DMS53 (cell line): ENCODE measurements at places on chromosomes 3 and 15.

GRCh38 chr15:73142802-73143762 lies 90.8 kb downstream of the NEO1 start:
- no peak for DNase-seq

- peak; percentile 4 for DNase-seq
Observed at GRCh38 chr15:39946862-39947261, 12.9 kb downstream of the EIF2AK4 start.

GRCh38 chr3:42652611-42653302 lies 740 bp upstream of the ZBTB47 start:
- DNase-seq, result peak; percentile 65

GRCh38 chr3:172939651-172940293 lies 189.2 kb downstream of the ECT2 start:
- DNase-seq, result no peak

- no peak for DNase-seq
Observed at GRCh38 chr15:69992348-69992747, 105.4 kb downstream of the TLE3 start.

GRCh38 chr3:71541313-71541712 lies 42.2 kb downstream of the FOXP1 start:
- no peak for DNase-seq

DNA sequence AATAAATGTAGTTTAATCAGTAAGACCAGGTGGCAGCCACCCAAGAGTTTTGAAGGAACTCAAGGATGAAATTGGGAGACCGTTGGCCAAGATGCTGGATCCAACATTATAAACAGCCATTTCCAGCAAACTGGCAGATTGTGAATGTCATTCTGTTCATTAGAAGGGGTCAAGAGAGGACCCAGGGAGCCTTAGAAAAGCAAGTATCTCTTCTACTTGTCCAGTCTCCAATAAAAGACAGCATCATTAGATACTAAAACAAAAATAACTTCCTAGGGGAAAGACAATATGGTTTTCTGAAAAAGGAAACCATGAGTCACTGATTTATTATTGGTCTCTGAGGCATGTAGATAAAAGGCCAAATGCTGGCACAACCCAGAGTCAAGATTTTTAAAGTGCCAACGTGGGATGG lies 67.9 kb downstream of the GADL1 start:
- DNase-seq, result no peak

GRCh38 chr3:122247825-122248185 lies 64.3 kb downstream of the CASR start:
- no peak for DNase-seq

- DNase-seq, result no peak
Observed at GRCh38 chr3:35708394-35709271, 69.3 kb downstream of the ARPP21 start.

- no peak for DNase-seq
Observed at GRCh38 chr15:57592836-57593420, 1.2 kb downstream of the MYZAP start.

- peak; percentile 58 for DNase-seq
Observed at GRCh38 chr15:76337696-76338485, 1.3 kb downstream of the ISL2 start.

DNA sequence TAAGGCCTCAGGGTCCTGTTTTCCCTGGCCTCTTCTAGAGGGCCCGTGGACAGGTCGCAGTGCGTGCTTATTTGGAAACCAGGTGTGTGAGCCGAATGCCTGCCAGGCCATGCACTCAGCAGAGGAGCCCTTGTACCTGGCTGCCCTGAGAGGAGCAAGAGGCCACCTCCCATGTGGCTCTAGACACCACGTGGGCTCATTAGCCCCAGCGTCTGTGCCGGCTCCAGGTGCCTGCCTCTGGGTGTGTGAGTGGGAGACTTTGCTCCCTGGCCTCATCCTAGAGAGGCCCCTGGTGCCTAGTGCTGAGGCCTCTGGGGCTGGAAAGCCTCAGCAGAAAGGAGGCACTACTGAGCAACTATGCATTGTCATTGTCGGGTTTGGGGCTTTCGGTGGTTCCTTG lies 50.4 kb downstream of the KLF13 start:
- DNase-seq, result peak; percentile 6

- DNase-seq, result peak; percentile 12
Observed at GRCh38 chr3:23865595-23866396, 51.0 kb downstream of the NKIRAS1 start.

DNA sequence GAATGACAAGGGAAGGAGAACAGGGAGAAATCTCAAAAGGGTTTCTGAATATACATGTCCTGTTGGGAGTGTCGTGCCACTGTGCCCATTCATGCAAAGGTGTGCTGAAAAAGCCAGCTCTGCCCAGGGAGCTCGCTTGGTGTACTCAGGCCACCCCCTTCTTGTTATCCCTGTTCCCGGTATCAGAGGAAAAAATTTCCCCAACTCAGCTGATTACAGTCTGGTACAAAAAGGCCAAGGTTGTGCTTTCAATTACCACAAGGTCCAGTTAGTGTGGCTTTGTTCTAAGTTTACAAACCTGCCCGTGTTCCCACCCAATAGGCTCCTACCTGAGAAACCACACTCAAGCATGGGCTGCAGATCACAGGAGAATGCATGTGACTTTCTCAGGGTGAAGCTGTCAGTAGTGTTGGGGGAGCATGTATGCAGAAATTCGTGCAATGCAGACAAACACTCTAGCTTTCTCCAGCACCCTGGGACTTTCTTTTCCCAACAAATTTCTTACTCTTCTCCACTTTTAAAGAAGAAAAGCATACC lies 648.5 kb downstream of the NR2F2 start:
- DNase-seq, result no peak

DNA sequence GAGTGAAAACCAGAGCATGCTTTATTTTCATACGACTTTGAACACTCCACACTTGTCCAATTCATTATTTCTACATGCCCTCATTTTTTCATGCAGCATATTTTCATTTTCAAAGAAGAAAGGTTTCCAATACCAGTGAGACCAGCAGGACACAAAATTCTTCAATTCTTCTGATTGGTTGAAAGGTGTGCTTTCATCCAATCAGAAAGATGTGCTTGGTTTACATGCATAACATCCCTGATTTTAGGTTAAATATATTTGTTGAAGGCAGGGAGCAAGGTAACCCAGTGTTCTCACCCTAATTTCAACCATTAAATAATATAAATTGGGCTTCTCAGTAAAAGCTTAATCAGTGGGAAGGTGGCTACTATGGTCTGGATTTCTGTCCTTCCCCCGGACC lies 47.5 kb upstream of the PPIB start:
- DNase-seq, result no peak

- DNase-seq, result peak; percentile 57
Observed at GRCh38 chr3:36843065-36844051, 79.0 kb upstream of the DCLK3 start.

DNA sequence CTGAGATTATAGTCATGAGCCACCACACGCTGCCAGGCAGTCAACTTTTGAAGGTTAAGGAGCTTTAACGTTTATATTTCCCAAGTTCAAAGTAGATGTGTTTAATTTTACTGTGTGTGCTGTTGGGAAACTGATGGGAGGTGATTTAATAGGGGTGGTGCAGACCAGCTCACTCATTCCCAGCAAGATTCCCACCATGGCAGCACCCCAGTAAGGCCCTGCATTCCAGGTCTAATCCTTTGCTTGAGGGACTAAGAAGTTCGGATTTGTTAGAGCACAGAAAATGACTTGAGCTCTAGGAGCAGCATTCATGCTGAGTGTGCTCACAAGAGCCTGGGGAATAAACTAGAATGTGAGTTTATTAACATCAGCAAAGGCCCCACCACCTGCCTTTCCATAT lies 25.2 kb downstream of the TSEN2 start:
- DNase-seq, result no peak

GRCh38 chr15:58419803-58420524 lies 11.8 kb upstream of the LIPC start:
- no peak for DNase-seq

GRCh38 chr3:150062492-150062891 lies 91.8 kb upstream of the PFN2 start:
- DNase-seq, result no peak

DNA sequence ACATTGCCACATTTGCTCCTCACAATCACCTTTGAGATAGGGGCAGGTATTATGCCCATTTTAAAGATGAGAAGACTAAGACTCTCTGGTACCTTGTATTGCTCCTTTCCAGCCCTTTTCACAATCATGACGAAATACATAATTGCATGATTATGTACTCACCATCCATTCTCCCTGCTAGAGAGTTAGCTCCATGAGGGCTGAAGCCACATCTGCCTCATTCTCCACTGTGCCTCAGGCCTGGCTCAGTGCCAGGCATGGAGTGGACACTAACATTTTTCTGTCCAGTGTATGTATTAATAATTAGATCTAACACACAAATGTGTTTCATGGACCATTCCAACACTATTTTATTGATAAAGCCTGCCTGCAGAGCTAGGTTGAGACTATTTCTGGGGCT lies 191.4 kb downstream of the MINAR1 start:
- no peak for DNase-seq

DNA sequence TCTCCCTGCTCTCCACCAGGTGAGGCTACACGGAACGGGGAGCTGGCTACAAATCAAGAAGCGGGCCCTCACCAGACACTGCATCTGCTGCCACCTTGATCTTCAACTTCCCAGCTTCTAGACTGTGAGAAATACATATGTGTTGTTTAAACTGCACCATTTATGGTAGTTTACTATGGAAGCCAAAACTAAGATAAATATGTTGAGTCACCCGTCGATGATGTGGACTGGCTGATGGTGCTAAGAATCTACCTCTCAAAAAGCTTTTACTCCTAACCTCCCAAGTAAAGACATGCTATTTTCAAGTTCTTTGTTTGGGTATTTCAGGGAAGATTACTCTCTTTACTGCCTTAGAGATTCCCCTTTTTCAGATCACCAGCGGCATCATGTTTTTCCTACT lies 110.9 kb downstream of the VGLL3 start:
- DNase-seq, result no peak

- no peak for DNase-seq
Observed at GRCh38 chr3:127544803-127545201, 45.7 kb downstream of the TPRA1 start.

DNA sequence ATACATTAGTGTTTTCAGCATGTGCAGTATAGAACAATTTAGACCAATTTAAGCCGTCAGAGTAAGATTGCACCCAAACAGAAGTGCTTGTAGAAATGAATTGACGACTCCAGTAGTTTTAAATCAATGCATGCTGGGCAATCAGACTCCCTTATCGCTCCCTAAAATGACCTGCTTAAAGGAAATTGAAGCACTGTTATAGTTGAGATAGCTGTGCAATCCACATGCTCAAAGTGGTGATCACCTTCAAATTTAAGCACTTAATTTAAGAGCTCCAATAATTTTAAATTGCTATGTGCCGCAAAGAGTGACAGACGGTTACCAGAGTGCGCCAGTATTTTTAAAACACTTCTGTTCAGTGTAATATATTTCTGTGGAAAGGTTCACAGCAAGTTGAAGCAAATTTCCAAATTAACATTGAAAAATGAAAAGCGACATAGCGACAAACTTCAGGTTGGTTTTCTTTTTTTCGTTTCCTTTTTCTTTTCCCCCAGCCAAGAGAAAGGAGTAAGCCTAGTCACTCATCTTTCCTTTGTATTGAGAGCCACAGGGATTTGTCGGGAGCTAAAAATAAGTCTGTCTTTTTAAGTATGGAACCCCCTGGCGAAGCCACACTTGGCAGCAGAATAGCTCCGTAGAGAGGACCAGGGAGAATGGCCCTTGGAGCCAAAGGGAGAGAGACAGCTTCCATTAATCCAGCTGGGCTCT lies 436.4 kb upstream of the RBMS3 start:
- no peak for DNase-seq

GRCh38 chr15:71549697-71550096 lies 260.7 kb upstream of the NR2E3 start:
- no peak for DNase-seq

GRCh38 chr3:33420966-33421365 lies 19.2 kb downstream of the UBP1 start:
- no peak for DNase-seq

GRCh38 chr3:157921811-157922210 lies 184.4 kb downstream of the SHOX2 start:
- no peak for DNase-seq

DNA sequence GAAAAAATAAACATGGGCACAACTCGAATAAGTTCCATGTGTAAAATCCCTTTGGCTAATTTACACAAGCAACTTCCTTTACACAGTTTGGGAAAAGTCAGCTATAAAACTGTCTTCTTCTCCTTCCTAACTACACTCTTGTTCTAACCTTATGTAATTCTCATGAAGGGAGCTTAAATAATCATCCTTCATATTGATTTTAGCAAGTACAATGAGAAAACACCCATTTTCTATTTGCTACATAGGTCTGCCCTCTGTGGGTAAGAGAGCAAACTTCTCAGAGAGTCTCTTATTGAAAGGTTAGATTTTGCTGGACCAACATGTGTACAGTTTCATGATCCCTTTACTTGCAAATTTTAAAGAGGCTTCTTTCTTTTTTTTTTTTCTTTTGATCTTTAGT lies 398.5 kb downstream of the ROBO1 start:
- peak; percentile 14 for DNase-seq

DNA sequence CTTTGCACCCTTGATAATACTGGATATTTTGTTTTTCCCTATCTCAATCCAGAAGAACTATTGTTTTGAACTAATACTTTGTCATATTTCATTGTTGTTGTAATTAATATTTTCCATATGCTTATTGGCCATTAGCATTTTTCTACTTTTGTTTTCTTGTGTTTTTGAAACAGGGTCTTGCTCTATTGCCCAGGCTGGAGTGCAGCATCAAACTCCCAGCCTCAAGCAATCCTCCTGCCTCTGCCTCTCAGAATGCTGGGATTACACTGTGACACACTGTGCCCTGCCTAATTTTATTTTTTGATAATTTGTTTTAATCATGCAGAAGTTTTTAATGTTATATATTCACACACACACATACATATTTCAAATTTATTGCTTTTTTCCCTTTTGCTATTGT lies 3.4 kb upstream of the RPS27L start:
- no peak for DNase-seq

DNA sequence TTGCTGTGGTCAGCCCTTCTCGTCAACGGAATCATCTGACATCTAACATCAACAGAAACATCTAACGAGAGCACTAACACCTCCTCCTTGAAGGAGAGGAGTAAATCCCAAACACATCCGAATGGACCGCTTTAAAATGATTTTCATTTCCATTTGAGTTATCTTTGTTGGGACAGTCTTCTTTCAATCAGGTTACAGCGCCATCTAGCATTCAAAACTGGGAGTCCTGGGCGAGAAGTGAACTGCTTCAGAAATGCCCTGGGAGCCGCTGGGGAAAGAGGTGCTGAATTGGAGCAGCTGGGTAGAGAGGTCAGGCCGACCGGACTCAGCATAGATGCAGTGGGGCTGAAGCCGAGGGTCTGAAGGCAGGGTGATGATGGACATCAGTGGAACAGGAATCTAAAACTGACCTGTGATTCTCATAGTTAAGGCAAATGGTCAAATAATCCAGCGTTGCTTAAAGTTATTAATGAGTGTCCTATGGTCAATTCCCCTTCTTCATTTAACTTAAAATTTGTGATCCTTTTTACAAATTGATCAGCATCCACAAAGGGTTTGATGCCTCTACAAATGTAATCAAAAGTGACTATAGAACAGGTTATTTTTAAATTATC lies 170.0 kb upstream of the NDN start:
- peak; percentile 48 for DNase-seq

DNA sequence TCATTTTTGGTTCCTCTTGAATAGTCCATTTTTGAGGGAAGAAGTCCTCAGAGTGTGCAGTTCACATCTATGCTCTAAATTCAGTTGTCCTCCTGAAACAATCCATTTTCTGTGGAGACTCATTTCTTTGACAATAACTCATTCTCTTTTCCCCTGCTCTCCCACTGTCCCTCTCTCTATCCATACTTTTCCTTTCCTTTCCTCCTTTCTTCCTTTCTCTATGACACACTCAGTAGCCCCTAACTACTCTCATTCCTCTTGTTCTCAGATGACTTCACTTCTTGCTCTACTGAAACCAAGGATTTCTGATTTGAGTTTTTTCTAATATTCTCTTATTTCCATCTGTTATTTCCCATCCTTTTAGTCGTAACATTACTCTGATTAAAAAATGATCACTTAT lies 16.7 kb upstream of the MEIS2 start:
- DNase-seq, result no peak
